ENCODE measurements at places on chromosomes 7 and 10.

DNA sequence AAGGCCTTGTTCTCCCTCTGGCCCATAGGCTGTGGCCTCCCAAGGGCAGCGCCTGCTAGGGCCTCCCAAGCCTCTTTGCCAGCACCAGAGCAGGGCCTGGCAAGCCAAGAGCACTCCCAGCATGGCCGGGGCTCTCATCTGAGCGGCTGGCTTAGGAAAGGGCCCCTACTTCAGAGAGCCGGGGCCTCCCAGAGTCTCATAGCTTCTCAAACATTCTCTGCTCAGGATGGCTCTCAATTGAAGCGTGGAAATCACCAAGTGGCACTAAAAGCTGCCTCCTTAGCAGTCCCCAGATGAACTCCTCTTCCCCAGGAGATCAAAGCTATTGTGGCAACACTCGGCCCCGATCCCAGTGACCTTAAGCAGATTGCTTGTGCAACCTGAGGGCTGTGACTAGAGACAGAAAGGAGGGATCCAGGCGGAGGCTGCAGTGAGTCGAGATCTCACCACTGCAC lies 69.4 kb downstream of the FAM53B start:
- DNase-seq: no peak

GRCh38 chr7:157579425-157579824 lies 242.6 kb downstream of the DNAJB6 start:
- no peak for DNase-seq

- DNase-seq: no peak
Observed at GRCh38 chr10:102342958-102343357, 52.5 kb upstream of the NFKB2 start.

- no peak for DNase-seq
Observed at GRCh38 chr7:5699467-5700384, 81.7 kb downstream of the RNF216 start.

Measured in GF-D8 (cell line).